ENCODE measurements at places on chromosomes 16 and 17.

GRCh38 chr16:14129502-14129901 is 58.4 kb downstream of the MRTFB start:
- no peak for DNase-seq

DNA sequence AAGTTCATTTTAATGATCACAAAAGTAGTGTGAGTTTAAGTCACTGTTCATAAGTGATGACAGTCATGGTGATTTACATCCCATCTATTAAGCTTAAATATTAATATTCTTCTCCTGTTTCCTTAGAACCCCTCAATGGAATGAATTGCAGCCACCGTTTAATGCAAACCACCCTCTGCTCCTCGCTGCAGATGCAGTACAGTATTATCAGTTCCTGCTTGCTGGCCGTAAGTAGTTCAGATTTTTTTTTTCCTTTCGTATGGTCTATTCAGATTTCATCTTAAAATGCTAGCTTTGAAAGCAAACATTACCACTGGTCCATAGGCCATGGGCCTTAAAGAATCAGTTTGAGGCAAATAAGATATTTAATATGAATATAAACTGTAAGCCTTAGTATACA is 359.0 kb upstream of the TBX2 start:
- DNase-seq, result no peak

- no peak for DNase-seq
Observed at GRCh38 chr17:65334406-65334805, 197.2 kb downstream of the RGS9 start.

DNA sequence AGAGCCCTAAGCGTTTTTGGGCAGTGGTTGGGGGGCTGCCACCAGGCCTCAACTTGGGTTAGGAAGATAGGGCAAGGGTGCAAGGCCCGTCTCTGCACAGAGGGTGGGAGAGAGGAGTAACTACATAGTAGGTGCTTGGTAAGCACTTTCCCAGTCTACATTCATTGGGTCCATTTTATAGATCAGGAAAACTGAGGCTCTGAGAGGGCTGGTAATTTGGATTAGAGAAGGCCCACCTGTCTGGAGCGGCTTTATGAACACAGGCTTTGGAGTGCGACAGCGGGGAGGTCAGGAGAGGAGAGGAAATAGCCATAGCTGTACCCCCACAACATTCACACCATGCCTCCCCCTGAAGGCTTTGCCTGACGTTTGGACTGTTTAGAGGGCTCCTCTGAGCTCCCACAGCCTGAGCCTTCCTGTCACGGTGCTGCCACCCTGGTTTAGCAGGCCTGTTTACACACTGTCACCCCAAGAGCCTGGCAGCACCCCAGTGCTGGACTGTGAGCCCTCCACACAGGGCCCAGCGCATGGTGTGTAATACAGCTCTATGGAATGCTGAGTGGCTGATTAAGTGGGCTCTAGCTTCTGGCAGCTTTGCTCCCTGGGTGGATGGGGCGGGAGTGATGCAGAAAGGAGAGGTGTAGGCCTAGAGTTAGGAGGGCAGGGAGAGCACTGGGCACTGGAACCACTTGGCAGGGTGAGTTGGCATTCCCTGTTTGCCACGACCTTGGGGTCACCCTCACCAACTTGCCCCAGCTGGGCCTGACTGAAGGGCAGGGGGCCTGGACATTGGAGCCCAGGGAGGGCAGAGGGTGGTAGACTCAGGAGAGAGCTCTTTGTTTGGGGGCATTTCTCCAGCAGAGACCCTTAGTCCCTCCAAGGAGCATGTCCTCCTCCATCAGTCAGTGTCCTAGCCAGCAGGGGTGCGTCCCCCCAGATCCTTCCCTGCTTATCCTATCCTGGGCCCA is 73.7 kb downstream of the RAI1 start:
- no peak for DNase-seq

- no peak for DNase-seq
Observed at GRCh38 chr17:42913522-42913921, 12.9 kb downstream of the G6PC1 start.

- DNase-seq, result no peak
Observed at GRCh38 chr16:83350481-83350880, 457.3 kb upstream of the HSBP1 start.

- no peak for DNase-seq
Observed at GRCh38 chr17:49442041-49442440, 27.4 kb upstream of the PHB1 start.

GRCh38 chr17:38587203-38587602 is 18.5 kb downstream of the SRCIN1 start:
- DNase-seq, result no peak

DNA sequence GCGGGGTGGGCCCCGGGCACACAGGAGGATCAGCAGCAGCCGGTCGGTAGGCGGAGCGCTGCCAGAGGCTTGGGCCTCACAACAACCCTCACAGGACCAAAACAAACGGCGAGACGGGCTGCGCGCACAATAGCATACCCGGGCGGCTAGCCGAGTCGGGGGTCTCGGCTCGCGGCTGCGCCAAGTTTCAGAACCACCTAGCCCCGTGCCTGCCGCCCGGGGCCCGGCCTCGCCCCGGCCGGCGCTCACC is 732 bp downstream of the ULK2 start:
- peak; percentile 55 for DNase-seq

GRCh38 chr16:55350984-55351383 is 27.0 kb downstream of the IRX6 start:
- DNase-seq, result no peak

DNA sequence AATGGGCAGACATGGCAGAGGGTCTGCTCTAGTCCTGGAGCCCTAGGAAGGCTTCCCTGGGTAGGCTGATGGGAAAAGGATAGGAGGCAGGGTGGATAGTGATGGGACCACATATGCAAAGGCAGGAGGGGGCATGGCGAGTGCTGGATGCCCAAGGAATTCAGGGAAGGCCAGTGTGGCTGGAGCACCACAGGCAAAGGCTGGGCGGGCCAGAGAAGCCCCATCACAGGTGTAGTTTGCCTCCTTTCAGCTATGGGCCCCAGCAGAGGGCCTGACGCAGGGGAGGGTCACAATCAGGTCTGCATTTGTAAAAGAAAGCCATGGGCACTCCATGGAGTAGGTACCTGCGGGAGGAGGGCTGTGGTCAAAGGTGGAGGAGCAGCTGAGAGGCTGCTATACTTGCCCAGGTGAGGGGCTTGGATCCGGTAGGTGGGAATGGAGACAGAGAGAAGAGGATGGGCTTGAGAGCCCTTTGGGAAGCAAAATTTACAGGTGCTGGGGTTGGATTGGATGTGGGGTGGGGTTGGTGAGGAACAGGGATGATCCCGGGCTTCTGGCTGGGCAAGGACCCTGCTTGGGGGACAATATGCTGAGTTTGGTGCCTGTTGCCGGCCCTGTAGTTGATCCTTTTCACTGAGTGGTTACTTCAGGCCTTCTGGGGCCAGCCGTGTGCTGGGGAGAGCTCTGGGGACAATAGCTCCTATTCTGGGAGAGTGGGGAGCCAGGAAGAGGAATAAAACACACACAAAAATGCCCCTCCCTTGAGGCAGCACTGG is 6.5 kb upstream of the COL1A1 start:
- no peak for DNase-seq

GRCh38 chr17:63387656-63388340 is 58.3 kb downstream of the CYB561 start:
- DNase-seq, result no peak

DNA sequence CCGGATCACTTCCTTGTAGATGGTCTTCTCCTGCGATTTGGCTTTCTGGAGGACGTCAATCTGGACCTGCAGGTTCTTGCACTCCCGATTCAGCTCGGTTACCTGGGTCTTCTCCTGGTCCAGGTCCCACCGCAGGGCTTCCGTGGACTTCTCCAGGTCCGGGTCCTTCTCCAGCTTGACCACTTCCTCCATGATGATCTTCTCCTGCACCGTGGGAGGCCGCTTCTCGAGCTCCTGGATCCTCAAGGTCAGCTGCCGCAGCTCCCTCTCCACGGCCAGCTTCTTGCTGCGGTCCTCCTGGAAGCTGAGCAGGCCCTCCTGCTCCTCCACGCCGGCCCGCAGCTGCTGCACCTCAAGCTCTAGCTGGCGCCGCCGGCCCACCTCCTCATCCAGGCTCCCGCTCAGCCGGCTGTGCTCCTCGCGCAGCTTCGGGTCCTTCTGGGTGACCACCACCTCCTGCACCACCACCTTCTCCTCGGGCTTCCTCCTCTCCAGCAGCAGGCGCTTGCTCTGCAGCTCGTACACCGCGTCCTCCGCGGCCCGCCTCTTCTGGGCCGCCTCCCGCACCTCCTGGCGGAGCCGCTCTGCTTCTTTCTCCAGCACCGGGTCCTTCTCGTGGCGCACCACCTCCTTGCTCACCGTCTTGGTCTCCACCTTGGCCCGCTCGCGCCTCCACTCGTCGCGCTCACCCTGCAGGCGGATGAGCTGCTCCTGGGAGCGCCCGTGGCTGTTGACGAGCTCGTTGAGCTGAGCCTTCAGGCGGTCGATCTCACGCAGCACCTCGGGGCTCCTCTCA is 8.2 kb downstream of the CDK3 start:
- no peak for DNase-seq

DNA sequence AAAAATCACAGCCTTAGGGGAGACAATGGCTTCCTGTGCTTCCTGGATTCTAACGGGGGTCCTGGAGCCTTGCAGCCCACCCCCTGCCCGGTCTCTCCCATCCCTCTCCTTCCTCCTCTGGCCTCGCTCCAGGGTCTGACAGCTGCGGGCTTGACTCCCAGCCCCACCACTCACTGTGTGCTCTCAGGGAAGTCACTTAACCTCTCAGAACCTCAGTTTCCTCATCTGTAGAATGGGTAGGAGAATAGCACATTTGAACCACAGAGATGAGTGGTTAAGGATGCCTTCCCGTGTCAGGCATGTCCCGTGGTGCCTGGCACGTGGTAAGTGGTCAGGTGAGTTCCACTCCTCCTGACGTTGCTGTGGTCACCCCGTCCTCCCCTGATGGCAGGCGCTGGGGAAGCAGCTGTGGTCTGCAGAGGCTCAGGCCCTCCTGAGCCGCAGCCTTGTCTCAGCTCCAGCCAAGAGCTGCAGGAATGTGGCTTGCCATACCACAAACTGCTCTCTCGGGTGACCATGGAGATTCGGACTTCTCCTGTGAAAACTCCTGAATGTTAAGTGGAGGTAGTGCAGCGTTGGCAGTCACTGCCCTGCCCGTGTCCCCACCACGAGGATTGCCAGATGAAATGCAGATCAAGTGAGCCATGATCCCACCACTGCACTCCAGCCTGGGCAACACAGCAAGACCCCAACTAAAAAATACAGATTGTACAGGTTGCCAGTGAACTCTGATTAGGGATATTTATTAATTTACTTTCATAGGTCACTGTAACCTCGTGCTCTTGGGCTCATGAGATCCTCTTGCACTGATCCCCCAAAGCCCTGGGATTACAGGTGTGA is 85.7 kb downstream of the NT5M start:
- DNase-seq, result no peak

- no peak for DNase-seq
Observed at GRCh38 chr16:89598199-89598598, 15.2 kb upstream of the DPEP1 start.

GRCh38 chr17:63832014-63832413 is 4.6 kb upstream of the FTSJ3 start:
- no peak for DNase-seq

GRCh38 chr17:35183332-35183731 is 10.9 kb downstream of the SLC35G3 start:
- DNase-seq, result no peak

GRCh38 chr17:66739553-66739952 is 95.4 kb upstream of the CACNG5 start:
- no peak for DNase-seq

GRCh38 chr17:32487473-32488176 is 832 bp downstream of the CDK5R1 start:
- peak; percentile 30 for DNase-seq

- DNase-seq, result peak; percentile 89
Observed at GRCh38 chr17:8073627-8074484, 13.7 kb downstream of the ALOX12B start.

DNA sequence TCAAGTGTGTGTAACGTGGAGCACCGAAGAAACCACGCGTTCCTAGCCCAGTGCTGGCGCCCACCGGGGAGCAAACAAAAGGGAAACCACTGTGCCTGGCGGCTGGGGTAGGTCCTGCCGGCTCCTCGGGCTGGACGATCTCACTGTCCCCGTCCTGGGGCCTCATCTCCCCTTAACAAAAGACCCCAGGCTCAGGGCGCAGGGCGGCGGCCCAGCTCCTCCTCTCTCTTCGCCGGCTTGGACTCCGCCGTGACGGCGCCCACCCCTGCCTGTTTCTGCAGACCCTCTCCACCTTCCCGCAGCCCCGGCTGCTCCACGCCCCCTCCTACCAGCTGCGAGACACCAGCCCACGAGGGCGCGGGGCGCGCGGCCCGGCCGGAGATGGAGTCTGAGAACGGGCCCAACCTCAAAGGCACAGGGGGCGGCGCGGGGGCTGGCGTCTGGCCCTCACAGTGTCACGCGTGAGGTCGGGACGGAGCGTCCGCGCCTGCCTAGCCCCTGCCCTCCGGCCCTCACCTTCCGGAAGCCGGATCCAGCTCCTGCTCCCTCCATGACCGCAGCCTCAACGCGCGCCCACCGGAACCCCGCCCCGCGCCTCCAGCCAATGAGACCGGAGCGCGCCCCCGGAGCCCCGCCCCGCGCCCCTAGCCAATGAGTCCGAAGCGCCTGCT is at the start of gene CENPX:
TSS of gene CENPX (minus strand) at position 569 of the 671 bp plus-strand sequence. CDS start at position 552, 17 bp downstream.
- no peak for DNase-seq

DNA sequence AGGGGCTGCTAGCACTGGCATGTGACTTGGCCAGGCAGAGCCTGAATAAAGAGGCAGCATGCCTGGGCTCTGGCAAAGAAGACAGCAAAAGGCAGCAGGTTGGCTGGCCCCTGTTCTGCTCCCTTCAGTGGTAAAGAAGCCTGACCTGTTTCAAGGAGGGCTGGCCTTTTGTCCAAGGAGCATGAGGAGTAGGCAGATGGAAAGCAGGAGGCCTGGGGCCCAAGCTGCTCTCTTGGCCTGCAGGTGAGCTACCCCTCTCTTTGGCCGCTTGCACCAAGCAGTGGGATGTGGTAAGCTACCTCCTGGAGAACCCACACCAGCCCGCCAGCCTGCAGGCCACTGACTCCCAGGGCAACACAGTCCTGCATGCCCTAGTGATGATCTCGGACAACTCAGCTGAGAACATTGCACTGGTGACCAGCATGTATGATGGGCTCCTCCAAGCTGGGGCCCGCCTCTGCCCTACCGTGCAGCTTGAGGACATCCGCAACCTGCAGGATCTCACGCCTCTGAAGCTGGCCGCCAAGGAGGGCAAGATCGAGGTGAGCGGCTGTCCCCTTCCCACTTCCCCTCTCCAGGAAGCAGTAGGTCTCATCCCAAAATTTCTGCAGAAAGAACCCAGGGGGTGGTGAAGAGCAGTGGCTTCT is 8.0 kb downstream of the TRPV2 start:
- DNase-seq, result no peak

- no peak for DNase-seq
Observed at GRCh38 chr16:49292413-49292812, 10.8 kb upstream of the CBLN1 start.

DNA sequence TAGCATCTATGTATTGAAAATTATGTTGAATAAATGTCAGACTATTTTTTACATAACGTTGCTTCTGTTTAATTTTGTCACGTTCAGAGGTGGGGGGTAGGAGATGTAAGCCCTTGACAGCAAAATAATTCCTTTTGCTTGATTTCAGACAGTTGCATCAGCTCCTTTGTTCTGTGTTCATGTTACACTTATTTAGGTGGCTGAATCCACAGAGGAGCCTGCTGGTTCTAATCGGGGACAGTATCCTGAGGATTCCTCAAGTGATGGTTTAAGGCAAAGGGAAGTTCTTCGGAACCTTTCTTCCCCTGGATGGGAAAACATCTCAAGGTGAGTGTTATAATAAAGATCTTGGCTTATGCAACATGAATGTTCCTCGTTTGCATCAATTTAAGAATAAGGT is 4.5 kb downstream of the HERPUD1 start:
- DNase-seq, result no peak

GRCh38 chr17:47982645-47983390 is 11.9 kb downstream of the CDK5RAP3 start:
- no peak for DNase-seq

All from CD4-positive, alpha-beta T cell treated with Interleukin-17A for 1 hour (primary cell).